ENCODE measurements at places on chromosomes 2 and 18. TPM values are rescaled to one million over a fixed set of nuclear protein-coding genes. Genes with fewer than 3 reads are reported as not detected.

Gene NEB
- 0.30 TPM for total RNA-seq

Gene MDH1B
- 0.37 TPM for total RNA-seq

Gene ZC3H6
- 16.5 TPM for total RNA-seq

Gene RAB12
- 20.6 TPM for total RNA-seq

Gene WDPCP
- 29.3 TPM for total RNA-seq

Gene RIT2
- not detected for total RNA-seq

- peak; percentile 7 for DNase-seq
Measured at GRCh38 chr2:1047485-1047884, 96.8 kb downstream of the SNTG2 start.

DNA sequence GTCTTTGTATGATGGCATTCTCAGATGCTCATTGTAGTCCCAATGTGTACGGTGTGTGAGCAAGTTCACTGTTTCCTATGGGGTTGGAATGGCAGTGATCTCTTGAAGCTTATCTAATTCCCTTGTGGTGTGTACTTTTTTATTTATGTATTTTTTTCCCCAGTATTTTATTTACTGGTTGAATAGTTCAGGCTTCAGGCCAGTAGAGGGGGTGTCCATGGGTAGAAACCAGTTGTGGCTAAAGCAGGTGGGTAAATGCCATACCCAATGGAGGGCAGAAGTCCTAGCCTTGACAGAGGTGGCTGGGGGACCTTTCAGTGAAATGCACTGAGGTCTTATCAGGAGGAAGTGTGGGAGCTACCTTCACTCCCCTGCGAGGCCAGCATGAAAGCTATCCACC is 351.4 kb upstream of the CWC22 start:
- DNase-seq: no peak

GRCh38 chr2:6475155-6475940 is 390.4 kb downstream of the CMPK2 start:
- DNase-seq: no peak

DNA sequence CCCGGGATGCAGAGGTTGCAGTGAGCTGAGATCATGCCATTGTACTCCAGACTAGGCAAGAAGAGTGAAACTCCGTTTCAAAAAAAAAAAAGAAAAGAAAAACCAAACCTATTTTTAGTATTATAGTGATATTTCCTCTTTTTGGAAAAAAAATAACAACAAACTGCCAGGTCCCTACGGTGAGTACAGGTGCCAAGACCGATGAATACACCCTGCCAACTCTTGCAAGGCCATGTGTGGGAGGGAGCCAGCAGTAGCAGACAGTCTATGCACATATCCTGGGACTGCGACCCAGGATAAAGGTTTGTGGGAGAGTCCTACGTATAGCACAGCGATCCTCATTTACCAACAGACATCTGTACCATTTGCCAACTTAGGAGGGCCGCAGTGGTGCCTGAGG is 69.6 kb upstream of the DNMT3A start:
- DNase-seq: peak; percentile 57

GRCh38 chr2:71607151-71607889 is 154.0 kb downstream of the DYSF start:
- DNase-seq: no peak

- no peak for DNase-seq
Measured at GRCh38 chr2:203900253-203900652, 32.7 kb downstream of the CTLA4 start.

- DNase-seq: no peak
Measured at GRCh38 chr2:98560256-98560771, 48.0 kb downstream of the COA5 start.

- no peak for DNase-seq
Measured at GRCh38 chr18:8943900-8944870, 158.3 kb upstream of the NDUFV2 start.

GRCh38 chr2:96963316-96963715 is 23.1 kb downstream of the FAM178B start:
- DNase-seq: no peak

- no peak for DNase-seq
Measured at GRCh38 chr18:41244591-41245037, 710.4 kb upstream of the PIK3C3 start.

- no peak for DNase-seq
Measured at GRCh38 chr2:183059561-183059960, 19.0 kb upstream of the DUSP19 start.

- DNase-seq: no peak
Measured at GRCh38 chr2:103788389-103788788, 1026.6 kb downstream of the TMEM182 start.

DNA sequence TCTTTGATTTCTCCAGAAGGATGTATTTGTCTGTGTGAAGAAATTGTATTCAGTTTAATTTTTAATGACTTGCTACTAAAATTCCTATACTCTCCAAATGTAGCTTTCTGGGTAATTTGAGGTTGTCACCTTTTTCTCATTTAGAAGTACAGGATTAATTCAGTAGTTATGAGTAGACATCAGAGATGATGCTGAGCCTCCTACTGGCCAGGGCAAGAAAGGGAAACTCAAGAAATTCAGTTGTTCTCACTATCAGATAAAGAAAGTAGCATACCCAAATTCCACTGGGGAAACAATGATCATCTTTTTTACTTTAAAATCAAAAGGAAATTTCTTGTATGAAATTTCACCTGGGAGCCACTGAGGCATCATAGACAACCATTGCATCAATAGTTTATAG is 199.4 kb downstream of the SATB2 start:
- peak; percentile 35 for DNase-seq

GRCh38 chr2:113848758-113849415 is 41.0 kb upstream of the ACTR3 start:
- no peak for DNase-seq

Data from OCI-LY7 (cell line).